ENCODE measurements at places on chromosomes 2 and 18.
A peak's percentile ranks its signal among the peaks of the same experiment; 100 is the strongest.

GRCh38 chr2:120626566-120626965 lies 109.1 kb upstream of the GLI2 start:
- H3K4me1 ChIP-seq, result no peaks in the 10 kb centered on the region
- peaks cover 44% of the 10 kb centered on the region for H3K27me3 ChIP-seq
- no peak overlapping the region for H3K27ac ChIP-seq
- DNase-seq, result no peak

DNA sequence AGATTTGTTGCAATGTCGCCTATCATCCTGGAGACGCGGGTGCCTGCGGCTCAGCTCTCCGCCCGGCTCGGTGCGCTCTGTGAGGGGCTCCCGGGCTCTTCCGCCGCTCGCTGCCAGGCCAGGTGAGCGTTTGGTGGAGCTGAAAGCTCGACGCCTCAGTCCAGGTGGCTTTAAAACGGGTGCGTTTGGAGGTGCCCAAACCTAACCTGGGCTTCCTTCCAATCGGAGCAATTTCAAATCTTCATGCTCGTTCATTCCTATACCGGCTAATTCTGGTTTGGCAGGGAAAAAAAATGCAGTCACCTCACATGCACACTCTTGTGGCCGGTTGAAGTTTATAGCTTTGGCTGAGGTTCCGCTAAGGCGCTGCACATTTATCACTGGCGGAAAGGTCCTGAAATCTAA lies at the start of gene SLC16A14:
Gene SLC16A14, minus strand, starts transcription at position 274 of the 405 bp plus-strand sequence. CDS start 9,572 bp downstream, outside the sequence.
- H3K27me3 ChIP-seq, result no peaks in the 10 kb centered on the region
- H3K36me3 ChIP-seq, result no peaks in the 10 kb centered on the region
- peak within 1 kb of the TSS; percentile 77 for H3K4me3 ChIP-seq
- peak; percentile 61 for DNase-seq

DNA sequence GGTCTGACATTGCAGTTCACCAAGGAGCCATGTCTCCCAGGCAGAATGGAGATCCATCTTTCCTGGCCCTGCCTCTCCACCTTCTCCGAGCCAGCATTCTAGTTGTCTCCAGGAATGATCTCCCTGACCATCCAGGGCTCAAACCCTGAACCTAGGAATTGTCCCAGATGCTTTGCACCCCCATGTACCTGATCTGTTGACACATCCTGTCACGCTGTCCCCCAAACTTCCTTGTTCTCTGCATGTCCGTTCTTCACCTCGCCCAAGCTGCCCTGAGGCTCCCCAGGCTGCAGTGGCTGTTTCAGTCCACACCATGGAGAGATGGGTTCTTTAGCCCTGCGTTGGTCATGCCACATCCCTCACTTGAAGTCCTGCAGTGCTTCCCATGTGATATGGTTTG lies 7.0 kb upstream of the MBP start:
- no peak for DNase-seq
- H3K4me3 ChIP-seq, result no peak overlapping the region
- H3K27me3 ChIP-seq, result no peaks in the 10 kb centered on the region
- no peaks in the 10 kb centered on the region for H3K36me3 ChIP-seq

DNA sequence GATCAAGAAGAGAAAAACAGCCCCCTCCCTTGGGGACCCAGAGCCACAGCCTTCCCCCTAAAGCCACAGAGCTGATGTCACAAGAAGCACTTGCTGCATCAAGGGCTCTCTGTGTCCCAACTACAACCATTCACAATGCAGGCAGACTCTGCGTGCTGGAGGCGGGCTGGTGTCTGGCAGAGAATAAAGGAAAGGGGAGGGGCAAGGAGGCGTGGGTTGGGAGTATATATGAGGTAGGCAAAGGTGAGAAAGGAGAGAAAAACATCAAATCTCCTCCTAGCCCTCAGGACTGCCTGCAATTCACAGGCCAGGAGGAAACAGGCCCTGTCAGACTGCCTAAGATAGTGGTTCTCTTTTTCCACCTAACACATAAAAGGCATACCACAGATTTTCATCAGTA lies 48.8 kb upstream of the IHH start:
- peaks cover 6% of the 10 kb centered on the region for H3K36me3 ChIP-seq
- no peaks in the 10 kb centered on the region for H3K27me3 ChIP-seq
- DNase-seq, result no peak
- H3K4me1 ChIP-seq, result no peaks in the 10 kb centered on the region
- H3K4me3 ChIP-seq, result no peak overlapping the region

- H3K4me1 ChIP-seq, result no peaks in the 10 kb centered on the region
- H3K36me3 ChIP-seq, result no peaks in the 10 kb centered on the region
- no peak overlapping the region for H3K4me3 ChIP-seq
- H3K27me3 ChIP-seq, result no peaks in the 10 kb centered on the region
- no peak overlapping the region for H3K27ac ChIP-seq
These were observed 79.6 kb downstream of the OSBPL6 start for GRCh38 chr2:178273787-178274360.

DNA sequence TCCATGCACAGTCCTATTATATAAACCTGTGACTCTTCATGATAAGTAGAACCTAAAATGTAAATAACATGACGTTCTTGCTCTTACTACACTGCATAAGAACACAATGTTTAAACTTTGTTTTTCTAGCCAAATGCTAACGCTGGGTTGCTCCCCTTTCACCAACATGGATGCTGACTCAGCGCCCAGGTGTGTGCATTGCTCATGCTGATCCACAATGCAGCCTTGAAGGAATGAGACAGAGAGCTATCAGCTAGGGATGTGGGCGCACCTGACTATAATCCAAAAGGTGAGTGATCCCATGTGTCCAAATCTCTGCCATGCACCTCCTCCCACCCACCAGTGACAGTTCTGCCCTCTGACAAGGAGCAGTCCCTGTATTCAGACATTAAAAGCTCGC lies 235.0 kb downstream of the IRS1 start:
- DNase-seq, result no peak
- peaks cover 2% of the 10 kb centered on the region for H3K4me1 ChIP-seq
- H3K27ac ChIP-seq, result no peak overlapping the region
- H3K27me3 ChIP-seq, result no peaks in the 10 kb centered on the region

DNA sequence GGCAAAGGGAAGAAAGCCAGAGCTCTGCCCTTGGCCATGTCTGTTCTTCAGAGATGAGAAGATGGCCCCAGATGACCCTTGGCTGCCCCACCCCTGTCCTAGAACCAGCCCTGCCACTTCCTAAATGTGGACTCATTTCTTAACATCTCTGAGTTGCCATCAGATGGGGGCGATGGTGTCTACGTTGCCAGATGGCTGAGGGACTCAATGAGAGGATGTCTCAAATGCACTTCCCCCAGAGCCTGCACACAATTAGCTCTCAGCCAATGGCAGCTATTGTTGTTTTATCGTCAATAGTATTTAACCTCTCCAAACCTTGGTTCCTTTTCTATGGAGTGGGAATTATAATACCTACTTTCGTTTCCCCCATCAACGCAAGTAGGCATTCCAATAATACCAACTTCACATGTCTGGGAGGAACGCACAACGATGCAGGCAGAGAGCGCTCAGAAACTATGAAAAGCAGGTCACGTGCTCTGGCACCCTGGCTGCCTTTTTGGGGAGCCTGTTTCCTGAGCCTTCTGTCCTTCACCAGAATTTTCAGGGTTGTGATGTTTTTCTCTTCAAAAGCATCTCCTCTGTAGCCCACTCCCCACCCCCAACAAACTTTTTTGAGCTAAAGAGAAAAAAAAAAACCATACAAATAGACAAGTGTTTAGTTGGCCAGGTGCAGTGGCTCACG lies 100.3 kb downstream of the MCFD2 start:
- no peaks in the 10 kb centered on the region for H3K36me3 ChIP-seq
- no peaks in the 10 kb centered on the region for H3K4me1 ChIP-seq
- H3K27ac ChIP-seq, result no peak overlapping the region
- no peak overlapping the region for H3K4me3 ChIP-seq
- no peak for DNase-seq

- H3K27me3 ChIP-seq, result no peaks in the 10 kb centered on the region
- no peak overlapping the region for H3K4me3 ChIP-seq
- H3K27ac ChIP-seq, result no peak overlapping the region
- DNase-seq, result no peak
- H3K36me3 ChIP-seq, result no peaks in the 10 kb centered on the region
- no peaks in the 10 kb centered on the region for H3K4me1 ChIP-seq
These were observed 130.6 kb downstream of the MBP start for GRCh38 chr18:77001979-77002378.

GRCh38 chr2:138272524-138273195 lies 228.9 kb upstream of the SPOPL start:
- peaks cover 3% of the 10 kb centered on the region for H3K4me1 ChIP-seq
- H3K4me3 ChIP-seq, result no peak overlapping the region
- no peak overlapping the region for H3K27ac ChIP-seq
- no peaks in the 10 kb centered on the region for H3K27me3 ChIP-seq

DNA sequence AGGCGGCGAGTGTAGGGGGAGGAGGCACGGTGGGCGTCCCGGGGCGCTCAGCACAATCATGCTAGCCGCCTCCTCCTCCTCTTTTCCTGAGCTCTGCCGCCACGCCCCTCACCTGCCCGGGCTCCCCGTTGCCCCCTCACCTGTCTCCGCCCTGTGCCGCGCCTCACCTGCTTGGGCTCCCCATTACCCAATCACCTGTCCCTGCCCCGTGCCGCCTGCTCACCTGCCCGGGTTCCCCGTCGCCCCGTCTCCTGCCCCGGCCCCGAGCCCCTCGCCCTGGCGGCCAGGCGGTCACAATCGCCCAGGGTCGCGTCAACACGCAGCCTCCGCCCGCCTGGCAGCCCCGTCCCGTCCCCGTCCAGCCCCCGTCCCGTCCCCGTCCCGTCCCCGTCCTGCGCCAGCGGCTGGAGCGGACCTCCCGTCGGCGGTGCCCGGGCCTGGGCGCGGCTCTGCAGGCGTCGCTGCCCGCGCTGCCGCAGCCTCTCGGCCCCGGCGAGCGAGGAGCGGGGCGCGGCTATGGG lies at the start of gene DCDC2C:
Gene DCDC2C, plus strand, starts transcription at position 340 of the 521 bp plus-strand sequence. Its CDS starts 177 bp downstream, at position 517.
- DNase-seq, result no peak
- peaks cover 6% of the 10 kb centered on the region for H3K4me1 ChIP-seq
- peaks cover 3% of the 10 kb centered on the region for H3K36me3 ChIP-seq

GRCh38 chr2:189533288-189534035 lies 47.1 kb downstream of the SLC40A1 start:
- H3K4me3 ChIP-seq, result peak overlapping the region; percentile 29
- H3K27me3 ChIP-seq, result no peaks in the 10 kb centered on the region
- no peaks in the 10 kb centered on the region for H3K36me3 ChIP-seq
- DNase-seq, result no peak

DNA sequence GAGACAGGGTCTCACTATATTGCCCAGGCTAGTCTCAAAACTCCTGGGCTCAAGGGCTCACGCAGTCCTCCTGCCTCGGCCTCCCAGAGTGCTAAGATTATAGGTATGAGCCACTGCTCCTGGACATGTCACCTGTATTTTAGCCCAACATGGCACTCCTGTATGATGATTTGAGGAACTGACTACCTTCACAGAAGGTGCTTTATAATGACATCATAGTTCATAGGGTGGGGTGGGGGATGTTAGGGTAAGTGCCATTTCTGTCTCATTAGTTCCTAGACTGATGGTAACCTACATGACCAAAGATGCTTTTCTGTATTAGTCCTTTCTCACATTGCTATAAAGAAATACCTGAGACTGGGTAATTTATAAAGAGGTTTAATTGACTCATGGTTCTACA lies 109.7 kb downstream of the MAP4K4 start:
- no peaks in the 10 kb centered on the region for H3K27me3 ChIP-seq
- no peak for DNase-seq
- peaks cover 26% of the 10 kb centered on the region for H3K4me1 ChIP-seq
- peak overlapping the region; percentile 93 for H3K27ac ChIP-seq
- H3K36me3 ChIP-seq, result peaks cover 41% of the 10 kb centered on the region

DNA sequence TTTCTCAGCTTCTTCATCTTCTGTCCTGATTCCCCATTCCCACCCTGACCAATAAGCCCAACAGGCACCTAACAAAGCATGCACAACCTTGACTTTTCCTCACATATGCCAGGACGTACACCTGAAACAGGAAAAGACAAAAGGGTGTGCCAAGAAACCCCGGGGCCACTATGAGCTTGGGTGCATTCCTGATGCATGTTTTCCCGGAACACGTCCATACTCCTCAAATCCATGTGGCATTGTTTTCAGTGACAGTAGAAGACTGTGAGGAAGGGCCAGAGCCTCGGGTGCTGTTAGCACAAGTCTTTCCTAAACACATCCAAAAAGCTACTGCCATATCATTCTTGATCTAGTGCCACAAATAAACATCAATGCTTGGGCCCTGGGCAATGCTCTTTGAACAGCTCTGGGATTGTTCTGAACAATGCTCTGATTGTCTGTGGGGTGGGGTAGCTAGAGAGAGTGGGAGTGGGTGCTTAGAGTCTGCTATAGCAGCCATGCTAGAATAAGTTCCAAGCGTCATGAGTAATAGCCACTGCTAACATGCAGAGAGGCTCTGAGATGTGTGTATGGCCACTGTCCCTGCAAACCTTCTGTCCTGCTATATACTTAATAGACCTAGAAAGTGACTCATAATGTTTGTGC lies 181.7 kb upstream of the CRIM1 start:
- H3K4me1 ChIP-seq, result no peaks in the 10 kb centered on the region
- no peak for DNase-seq
- H3K36me3 ChIP-seq, result no peaks in the 10 kb centered on the region
- no peak overlapping the region for H3K27ac ChIP-seq
- H3K27me3 ChIP-seq, result no peaks in the 10 kb centered on the region

DNA sequence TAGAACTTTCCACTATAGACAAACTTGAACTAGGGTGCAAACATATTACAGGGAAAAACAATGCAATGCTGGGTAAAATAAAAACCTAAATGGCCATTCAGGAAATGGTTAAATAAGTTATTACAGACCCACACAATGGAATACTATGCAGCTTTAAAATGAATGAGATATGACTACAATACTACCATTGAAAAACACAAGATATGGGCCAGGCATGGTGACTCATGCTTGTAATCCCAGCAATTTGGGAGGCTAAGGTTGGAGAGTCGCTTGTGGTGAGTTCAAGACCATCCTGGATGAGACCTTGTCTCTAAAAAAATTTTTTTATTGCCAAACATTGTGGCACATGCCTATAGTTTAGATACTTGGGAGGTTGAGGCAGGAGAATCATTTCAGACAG lies 6.8 kb downstream of the PECR start:
- H3K4me1 ChIP-seq, result no peaks in the 10 kb centered on the region
- no peak for DNase-seq
- no peak overlapping the region for H3K4me3 ChIP-seq
- H3K36me3 ChIP-seq, result no peaks in the 10 kb centered on the region

GRCh38 chr2:127382831-127383230 lies 4.9 kb downstream of the MAP3K2 start:
- no peak for DNase-seq
- no peak overlapping the region for H3K4me3 ChIP-seq
- no peaks in the 10 kb centered on the region for H3K27me3 ChIP-seq
- no peaks in the 10 kb centered on the region for H3K36me3 ChIP-seq
- H3K27ac ChIP-seq, result no peak overlapping the region
- peaks cover 3% of the 10 kb centered on the region for H3K4me1 ChIP-seq

- no peaks in the 10 kb centered on the region for H3K36me3 ChIP-seq
- H3K27ac ChIP-seq, result peak overlapping the region; percentile 64
- no peaks in the 10 kb centered on the region for H3K27me3 ChIP-seq
- peaks cover 8% of the 10 kb centered on the region for H3K4me1 ChIP-seq
- DNase-seq, result peak; percentile 71
- H3K4me3 ChIP-seq, result peak overlapping the region; percentile 88
These were observed 795 bp upstream of the SETBP1 start for GRCh38 chr18:44679914-44680272.

- H3K36me3 ChIP-seq, result no peaks in the 10 kb centered on the region
- H3K27ac ChIP-seq, result peak within 1 kb of the TSS; percentile 37
- DNase-seq, result peak; percentile 93
These were observed at the start of gene DUSP19 for GRCh38 chr2:183078464-183079138. Gene DUSP19 (plus strand): TSS chr2:183078747. CDS start chr2:183078934, 187 bp downstream.

Measured in mesenchymal stem cell (in vitro differentiated cells and primary cell).